CD4-positive, alpha-beta memory T cell (primary cell): ENCODE measurements at places on chromosomes 16 and 17. TPM values are rescaled to one million over a fixed set of nuclear protein-coding genes. Genes with fewer than 3 reads are reported as not detected.

ZNF500 gene
- total RNA-seq: 33.9 TPM

- DNase-seq: no peak
- H3K36me3 ChIP-seq: no peaks in the 10 kb centered on the region
- no peak overlapping the region for H3K4me3 ChIP-seq
- H3K4me1 ChIP-seq: no peaks in the 10 kb centered on the region
- H3K27ac ChIP-seq: no peak overlapping the region
Measured at GRCh38 chr17:19579867-19580565, 46.4 kb downstream of the SLC47A1 start.

C16orf54 gene
- total RNA-seq: 139 TPM

EME1 gene
- 0.41 TPM for total RNA-seq

ODAD4 gene
- total RNA-seq: not detected

DNA sequence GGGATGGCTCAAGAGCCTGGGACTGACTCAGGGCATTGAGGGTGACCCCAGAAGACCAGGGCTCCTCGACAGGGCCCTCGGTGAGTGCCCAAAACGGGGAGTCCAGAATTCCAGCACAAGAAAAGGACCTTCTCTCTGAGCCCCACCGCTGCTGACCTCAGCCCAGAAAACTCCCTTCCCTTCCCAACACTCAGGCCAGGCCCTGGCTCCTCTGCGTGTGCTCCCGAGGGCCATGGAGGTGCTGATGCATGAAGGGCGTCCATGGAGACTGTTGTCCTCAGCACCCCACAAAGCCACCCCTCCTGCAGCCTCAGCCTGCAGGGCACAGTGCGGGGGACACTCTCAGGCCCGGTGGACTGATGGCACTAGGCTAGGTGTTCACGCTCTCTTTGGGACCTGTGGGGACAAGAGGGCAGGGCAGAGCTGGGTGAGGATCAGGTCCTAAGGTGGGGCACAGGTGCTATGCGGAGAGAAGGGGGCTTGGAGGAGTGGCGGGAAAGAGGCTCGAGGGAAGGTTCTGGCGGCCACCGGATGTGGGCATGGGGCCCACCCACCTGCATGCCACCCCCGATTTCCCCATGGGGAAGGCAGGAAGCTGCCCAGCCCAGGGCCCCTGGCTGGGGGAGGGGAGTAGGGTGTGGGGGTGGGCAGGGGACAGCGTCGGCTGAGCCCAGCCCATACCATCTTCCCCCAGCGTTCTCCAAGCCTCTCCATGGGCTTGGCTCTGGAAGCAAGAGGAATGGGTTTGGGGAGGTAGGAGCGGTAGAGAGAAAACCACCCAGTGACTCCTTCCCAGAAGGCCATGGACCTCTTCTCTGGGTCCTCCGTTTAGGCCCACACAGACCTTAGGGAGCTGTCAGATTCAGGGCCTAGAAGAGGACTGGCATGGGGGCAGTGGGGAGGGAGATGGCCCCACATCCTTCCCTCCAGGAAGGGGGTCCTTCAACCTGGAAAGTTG lies 4.5 kb upstream of the TSPOAP1 start:
- no peaks in the 10 kb centered on the region for H3K27me3 ChIP-seq
- peaks cover 61% of the 10 kb centered on the region for H3K4me1 ChIP-seq
- H3K27ac ChIP-seq: peak overlapping the region; percentile 97
- H3K4me3 ChIP-seq: peak overlapping the region; percentile 99
- DNase-seq: peak; percentile 33
- peaks cover 21% of the 10 kb centered on the region for H3K36me3 ChIP-seq

CCDC154 gene
- 12.1 TPM for total RNA-seq
